ENCODE measurements at places on chromosomes 2 and 18.

GRCh38 chr2:69385443-69386151, 1.4 kb downstream of the GFPT1 start:
- no peak for DNase-seq

DNA sequence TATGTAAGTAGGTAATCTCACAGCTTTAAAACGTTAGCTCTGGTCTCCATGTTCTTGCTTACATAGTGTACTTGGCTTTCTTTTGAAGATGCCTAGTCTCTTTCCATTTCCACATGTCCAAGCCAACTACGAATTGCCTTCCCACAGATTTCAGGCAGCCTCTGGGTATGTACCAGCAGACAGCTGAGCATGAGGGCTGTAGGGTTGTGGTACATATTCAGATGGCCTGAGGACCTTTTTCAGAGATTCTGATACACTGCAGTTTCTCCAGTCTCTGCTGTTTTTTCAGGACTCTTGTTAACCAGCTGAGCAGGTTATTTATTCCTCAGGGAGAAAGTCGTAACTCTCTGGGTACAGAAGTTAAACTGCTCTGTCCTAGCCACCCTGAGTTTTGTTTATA, 3.1 kb upstream of the KCNJ13 start:
- DNase-seq, result no peak

DNA sequence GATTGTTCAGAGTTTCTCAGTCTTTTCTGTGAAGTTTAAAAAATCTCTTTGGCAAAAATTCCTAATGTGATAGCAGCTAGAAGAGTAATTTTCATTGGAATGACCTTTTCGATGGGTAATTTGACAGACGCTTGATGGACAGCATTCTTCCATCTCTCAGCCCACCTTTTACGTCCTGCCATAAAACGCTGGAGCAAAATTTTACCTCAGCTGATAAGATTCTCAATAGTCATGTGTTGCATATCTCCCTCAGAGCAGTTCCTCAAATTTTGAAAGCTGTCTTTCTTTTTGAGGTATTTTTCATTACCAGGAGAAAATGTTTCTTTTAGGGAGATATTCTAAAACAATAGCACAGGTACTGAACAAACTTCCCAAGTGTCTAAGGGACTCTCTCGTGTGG, 441.4 kb downstream of the PARD3B start:
- DNase-seq, result no peak

GRCh38 chr2:52874466-52875106, 893.0 kb upstream of the CHAC2 start:
- DNase-seq, result no peak
